ENCODE measurements at places on chromosomes 5 and 9.

DNA sequence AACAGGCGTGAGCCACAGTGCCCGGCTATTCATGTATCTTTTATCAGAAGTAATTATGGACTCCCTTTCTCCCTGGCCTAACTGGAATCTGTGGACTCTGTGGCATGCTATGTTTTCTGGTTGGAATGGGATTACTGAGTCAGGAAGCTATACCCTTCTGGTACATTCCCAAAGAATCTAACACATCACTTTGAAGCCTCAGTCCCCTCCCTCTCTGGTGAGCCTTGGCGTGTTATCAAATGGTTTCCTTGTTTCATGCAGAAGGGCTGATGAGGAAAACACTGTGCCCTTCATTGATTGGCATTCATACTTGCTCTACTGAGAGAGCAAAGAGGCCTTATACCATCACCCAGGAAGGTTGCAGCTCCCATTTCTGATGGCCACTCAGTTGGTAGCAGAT, 22.9 kb downstream of the C5orf15 start:
- DNase-seq, result no peak

DNA sequence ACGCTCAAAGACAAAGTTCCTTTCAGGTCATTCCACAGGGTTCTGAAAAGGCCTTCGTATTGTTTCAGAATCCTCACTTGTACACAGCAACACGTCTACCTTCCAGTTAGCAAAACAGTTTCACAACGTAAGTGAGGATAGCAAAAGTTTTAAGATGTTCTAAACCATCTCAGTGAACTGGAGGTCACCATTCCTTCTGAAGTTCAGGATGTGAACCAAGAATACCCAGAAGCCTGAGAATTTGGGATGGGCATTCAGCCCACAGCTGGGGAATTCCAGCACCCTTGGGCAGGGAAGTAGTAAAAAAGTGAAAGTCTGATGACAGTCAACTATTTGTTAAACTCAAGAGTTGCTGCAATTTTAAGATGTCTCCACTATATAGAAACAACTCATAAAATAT, 224.5 kb downstream of the BNC2 start:
- DNase-seq, result no peak

DNA sequence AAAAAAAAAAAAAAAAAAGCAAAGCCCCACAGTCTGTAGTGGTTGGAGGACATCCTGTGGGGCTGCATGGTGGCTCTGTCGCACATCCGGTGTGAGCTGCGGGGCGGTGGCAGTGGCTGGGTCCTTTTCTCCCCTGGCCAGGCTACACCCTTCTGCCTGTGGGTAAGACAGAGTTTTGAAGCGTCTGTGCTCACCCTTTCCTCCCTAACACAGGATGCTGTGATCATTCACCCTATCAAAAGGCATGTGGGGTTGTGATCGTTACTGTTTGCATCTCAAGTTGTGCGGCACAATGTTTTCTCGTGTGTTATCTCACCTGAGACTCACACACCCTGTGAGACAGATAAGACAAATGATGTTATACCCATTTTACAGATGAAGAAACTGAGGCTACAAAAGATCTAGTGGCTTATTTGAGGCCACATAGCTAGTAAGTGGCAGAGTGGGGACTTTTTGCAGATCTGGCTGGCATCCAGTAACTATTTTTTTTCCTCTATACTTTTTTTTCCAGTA, 17.5 kb downstream of the IRF1 start:
- DNase-seq, result peak; percentile 96

DNA sequence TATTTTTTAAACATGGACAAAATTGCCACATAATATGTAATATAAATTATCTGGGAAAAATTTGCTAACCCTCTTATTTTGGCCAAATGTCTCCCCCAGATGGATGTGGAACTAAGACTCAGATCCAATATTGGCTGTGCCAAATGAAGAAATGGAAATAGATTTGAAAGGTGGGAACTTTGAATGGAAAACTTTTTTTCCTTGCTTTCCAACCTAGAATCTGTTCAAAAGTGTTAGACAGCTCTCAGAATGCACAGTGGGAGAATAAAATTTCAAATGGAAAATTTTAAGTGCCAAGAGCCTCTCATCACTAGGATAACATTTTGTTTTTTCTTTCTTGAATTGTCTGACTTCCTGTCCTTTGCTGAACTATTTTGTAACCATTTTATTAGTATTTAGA, 142.6 kb upstream of the GAS1 start:
- DNase-seq, result no peak

DNA sequence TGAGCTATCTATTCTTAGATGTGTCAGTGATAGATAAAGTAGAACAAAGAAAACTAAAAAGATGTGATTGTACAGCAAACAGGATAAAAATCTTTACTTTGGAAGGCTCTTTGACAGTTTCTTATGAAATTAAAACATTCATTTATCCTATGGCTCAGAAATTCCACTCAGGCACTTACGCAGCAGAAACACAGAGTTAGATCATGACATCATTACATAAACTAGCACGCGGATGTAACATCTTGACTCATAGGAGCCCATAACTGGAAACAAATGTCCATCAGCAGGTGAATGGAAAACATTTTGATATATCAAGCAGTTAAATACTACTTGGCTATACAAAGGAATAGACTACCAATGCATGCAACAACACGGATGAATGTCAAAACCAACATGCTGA, 45.3 kb downstream of the ICE1 start:
- DNase-seq, result no peak

DNA sequence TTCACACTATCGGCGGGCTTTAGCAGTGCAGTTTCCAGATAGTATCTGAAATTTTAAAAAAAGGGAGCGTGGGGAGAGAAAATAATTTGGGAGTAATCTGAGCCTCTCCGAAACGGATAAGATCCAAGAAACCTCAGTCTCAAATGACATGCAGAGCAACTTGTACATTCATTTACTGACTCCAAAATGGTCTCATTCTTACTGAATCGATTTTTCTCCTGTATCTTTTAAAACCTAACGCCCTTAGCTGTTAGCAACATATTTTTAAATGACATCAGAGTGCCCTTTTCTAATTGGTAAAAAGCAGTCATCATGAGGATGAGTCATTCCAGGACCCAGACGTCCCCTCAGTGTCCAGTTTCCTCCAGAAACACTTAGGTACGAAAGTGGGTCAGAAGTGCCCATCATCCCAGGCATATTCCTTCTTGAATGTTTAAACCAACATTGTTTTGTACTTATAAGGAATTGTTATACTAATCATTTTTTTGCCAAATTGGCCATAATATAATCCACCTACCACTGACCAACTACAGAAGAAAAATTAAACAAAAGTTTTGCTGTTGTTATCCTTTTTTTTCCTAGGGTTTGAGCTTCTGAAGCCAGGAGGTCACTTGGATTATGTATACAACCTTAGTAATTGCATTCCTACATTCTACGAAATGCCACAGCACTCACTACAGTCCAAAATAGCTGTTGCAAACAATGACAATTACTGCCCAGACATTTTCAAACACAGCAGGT, 354.4 kb downstream of the ADAMTS6 start:
- no peak for DNase-seq

- no peak for DNase-seq
These were observed 67.7 kb downstream of the MEGF10 start for GRCh38 chr5:127358284-127358683.

DNA sequence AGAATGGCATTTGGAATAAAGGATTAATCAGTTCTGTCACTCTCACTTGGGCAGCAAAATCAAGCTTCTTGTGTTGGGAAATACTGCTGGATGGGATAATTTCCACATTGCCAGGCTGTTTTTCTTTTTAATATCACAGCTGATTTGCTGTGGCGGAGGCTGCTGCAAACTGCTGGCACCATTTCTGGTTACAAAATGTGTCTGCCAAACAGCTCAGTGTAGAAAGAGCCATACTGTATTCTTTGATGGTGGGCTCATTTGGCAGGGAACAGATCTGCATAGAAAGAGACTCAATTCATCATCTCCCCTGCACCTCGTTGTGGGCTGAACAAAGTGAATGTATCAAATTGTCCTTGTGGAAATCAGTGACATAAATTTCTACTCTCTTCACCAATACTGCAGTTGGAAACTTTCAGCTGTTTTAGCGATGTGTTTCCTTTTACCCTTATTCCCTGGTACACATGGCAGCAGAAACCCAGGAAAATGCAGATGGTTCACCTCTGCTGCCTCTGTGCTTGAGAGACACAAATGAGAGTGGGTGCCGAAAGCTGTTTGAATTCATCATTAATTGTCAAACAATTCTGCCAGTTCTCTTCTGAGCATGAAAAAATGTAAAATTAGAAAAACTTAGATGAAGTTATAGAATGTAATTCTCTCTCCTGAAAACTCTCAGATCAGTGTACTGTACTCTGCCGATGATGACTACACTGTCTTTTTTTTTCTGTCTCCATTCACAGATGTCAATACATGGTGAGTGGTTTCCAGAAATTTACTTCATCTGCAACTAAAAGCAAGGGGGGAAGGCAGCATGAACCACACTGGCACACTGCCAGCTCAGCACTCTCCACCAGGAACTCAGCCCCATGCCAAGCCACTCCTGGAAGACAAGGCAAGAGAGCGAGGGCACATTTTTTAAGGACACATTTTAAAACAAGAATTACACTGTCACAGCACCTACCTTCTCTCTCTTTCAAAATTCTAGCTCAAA, 75.0 kb downstream of the HMHB1 start:
- no peak for DNase-seq

Measured in central memory CD4-positive, alpha-beta T cell (primary cell).